ENCODE measurements at places on chromosomes 1 and 21. TPM values are rescaled to one million over a fixed set of nuclear protein-coding genes. Genes with fewer than 3 reads are reported as not detected.

The TRIM17 gene
- 1.2 TPM for total RNA-seq

The OR2T29 gene
- total RNA-seq = not detected

DNA sequence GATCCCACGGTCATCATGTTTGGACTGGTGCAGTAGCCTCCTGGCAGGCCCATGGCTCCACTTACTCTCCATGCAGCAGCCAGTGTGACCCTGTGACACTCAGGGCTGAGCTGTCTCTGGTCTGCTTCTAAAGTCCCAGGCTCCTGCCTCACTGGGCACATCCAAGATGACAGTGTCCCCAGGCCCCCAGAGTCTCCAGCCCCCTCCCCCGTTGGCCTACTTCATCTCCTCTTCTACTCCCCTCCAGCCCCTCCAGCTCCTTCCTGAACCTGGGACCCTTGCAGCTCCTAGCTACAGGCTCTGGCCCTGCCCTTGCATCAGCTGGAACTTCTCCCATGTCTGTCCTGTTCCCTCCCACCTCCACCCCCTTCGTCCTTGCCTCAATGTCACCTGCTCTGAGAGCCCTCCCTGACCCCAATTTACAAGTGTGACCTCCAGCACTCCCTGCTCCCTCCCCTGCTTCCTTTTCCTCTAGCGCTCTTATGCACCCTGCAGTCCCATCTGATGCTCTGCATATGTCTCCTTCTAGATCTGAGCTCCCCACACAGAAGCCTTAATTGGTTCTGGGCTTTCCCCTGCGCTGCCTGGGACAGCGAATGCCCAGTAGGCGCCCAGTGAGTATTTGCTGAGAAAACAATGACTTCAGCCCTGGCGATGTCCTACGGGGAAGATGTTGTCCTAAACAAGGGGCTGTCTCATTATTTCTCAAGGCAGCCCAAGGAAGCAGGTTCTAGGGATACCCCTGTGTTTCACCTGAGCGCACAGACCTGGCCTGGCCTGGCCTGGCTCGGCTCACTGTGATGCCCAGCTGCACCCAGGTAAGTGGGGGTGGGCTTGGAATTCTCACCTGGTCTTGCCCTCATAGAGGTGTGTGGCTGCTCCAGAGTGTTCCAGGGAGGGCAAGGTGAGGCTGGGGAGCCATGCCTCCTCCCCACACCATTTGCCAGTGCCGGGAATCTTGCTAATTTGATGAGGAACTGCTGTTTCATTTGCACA, 600.6 kb downstream of the PTPRU start:
- no peaks in the 10 kb centered on the region for H3K4me1 ChIP-seq
- H3K36me3 ChIP-seq = no peaks in the 10 kb centered on the region
- DNase-seq = no peak
- no peak overlapping the region for H3K4me3 ChIP-seq
- H3K27me3 ChIP-seq = no peaks in the 10 kb centered on the region

DNA sequence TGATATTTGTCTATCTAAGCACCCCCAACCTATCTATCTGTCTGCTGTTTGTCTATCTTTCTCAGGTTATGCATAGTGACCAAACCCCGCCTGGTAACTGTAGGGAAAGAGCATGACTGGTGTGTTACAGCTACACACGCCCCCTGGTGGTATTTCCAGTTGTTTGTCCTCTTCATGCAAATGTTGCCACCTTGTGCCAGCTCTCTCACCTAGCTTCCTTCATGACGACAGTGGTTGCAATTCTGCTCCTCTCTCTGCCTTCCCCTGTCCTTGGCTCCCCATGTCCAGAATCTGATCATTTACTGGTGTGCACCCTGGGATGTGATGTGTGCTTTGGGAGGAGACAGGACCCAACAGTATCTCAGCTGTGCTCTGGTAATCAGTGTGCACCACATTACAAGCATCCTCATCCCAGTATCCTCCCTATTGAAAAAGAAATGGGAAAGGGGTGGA, 8.1 kb upstream of the INKA2 start:
- DNase-seq = no peak
- no peak overlapping the region for H3K4me3 ChIP-seq
- H3K27me3 ChIP-seq = no peaks in the 10 kb centered on the region

- H3K36me3 ChIP-seq = peaks cover 11% of the 10 kb centered on the region
- peak within 1 kb of the TSS; percentile 93 for H3K27ac ChIP-seq
- peak; percentile 95 for DNase-seq
- H3K27me3 ChIP-seq = no peaks in the 10 kb centered on the region
These were observed at the start of gene MAP3K6 for GRCh38 chr1:27366411-27367159. TSS of gene MAP3K6 (minus strand) at chr1:27366961. CDS start at chr1:27366597, 364 bp downstream.

GRCh38 chr1:228017356-228018124, 10.7 kb downstream of the WNT3A start:
- H3K4me3 ChIP-seq = no peak overlapping the region
- no peaks in the 10 kb centered on the region for H3K36me3 ChIP-seq
- H3K27ac ChIP-seq = no peak overlapping the region
- H3K4me1 ChIP-seq = no peaks in the 10 kb centered on the region
- no peak for DNase-seq

GRCh38 chr1:47924270-47925048, 72.7 kb downstream of the TRABD2B start:
- H3K4me3 ChIP-seq = no peak overlapping the region
- no peaks in the 10 kb centered on the region for H3K36me3 ChIP-seq
- DNase-seq = no peak
- H3K27me3 ChIP-seq = no peaks in the 10 kb centered on the region

Data from upper lobe of left lung (tissue), 6 donors.